ENCODE measurements at places on chromosomes 2 and 18.

DNA sequence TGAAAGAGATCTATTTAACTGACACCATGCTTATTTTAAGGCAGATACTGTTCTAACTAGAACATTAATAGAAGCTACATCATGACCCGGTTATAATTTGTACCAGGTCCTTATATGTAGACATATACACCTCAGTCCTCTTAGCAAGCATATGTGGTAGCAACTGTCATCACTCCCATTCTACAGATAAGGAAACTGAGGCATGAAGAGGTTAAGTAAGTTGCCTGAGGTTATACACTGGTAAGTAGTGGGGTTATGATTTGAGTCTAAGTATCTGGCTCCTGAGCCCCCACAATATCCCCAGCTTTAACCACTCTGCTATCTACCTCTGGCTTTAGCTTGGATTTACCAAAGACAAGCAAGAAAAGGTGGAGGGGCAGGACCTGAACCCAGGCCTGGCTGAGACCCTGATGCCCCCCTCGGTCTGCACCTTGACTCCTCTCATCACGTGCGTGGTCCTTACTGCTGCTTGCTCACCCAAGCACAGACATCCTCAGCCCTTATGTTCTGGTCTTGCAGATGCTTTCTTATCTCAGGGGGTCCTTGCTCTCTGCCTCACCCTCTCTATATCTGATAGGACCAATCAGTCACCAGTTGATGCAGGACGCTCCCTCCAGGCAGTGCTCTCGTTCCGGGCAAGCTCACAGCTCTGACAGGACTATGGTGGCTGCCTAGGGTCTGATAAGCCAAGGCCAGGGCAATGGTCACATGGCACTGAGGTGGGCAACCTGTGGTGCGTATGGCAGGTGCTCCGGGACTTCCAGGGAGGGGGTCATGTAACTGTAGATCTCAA lies 4.0 kb downstream of the DYSF start:
- no peak for DNase-seq

DNA sequence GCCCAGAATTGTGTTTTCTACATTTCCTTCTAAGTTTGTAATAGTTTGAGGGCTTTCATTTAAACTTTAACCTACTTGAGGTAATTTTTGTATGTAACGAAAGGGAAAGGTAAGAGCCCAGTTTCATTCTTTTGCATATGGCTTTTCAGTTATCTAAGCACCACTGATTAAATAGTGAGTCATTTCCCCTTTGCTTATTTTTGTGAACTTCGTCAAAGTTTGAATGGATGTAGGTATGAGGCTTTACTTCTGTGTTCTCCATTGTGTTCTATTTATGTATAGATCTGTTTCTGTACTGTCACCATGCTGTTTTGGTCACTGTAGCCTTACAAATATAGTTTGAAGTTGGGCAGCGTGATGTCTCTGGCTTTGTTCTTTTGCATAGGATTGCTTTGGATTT lies 944.8 kb upstream of the CNTNAP5 start:
- DNase-seq, result no peak

GRCh38 chr2:233074106-233074505 lies 14.0 kb downstream of the INPP5D start:
- no peak for DNase-seq

- no peak for DNase-seq
These were observed 65.4 kb downstream of the CRACDL start for GRCh38 chr2:98870516-98871158.

GRCh38 chr18:76435316-76435989 lies 59.6 kb downstream of the ZNF516 start:
- DNase-seq, result no peak

DNA sequence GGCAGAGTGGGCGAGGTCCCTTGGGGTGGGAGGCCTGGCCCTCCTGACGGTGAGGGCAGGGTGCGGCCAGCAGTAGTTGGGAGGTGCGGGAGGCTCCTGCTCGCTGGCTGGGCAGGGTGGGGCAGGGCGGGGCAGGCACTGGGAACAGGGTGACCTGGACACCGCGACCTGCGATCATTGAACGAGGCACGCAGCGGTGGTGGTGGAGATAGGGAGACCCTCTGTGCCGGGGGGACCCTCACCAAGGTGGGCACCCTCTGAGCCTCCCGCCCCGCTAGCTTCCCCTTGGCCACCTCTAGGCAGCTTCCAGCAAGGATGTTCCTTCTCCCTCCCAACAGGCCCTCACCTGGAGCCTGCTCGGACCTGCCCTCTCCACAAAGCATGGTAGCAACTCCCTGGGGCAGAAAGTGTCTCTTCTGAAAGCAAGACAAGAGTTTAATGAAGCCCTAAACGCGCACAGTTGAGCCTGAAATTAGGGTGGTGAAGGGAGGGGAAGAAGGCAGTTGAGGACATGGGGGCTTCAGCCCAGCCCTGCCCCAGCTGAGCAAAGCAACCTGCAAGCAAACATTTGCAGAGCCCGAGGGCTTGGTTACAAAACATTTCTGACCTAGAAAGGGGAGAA lies 15.4 kb upstream of the FOSL2 start:
- no peak for DNase-seq

DNA sequence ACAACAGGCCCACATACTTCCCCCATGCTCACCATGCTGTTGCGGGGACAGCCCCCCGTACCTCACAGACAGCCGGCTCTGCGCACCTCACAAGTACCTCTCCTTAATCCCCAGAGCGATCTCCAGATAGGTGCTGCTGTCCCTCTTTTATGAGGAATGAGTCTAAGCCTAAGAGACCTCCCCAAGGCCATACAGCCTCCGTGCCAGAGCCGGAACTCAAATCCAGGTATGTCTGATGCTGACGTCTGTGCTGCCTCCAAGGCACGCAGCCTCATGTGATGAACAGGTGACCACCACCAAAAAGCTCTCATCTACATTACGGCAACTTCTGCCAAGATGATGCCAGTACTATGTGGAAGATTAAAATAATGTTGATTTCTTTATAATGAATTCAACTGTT lies 85.2 kb downstream of the EIPR1 start:
- DNase-seq, result no peak

GRCh38 chr2:209917154-209917771 lies 85.2 kb upstream of the RPE start:
- DNase-seq, result no peak

- no peak for DNase-seq
These were observed 69.5 kb downstream of the CDH20 start for GRCh38 chr18:61402726-61403125.

DNA sequence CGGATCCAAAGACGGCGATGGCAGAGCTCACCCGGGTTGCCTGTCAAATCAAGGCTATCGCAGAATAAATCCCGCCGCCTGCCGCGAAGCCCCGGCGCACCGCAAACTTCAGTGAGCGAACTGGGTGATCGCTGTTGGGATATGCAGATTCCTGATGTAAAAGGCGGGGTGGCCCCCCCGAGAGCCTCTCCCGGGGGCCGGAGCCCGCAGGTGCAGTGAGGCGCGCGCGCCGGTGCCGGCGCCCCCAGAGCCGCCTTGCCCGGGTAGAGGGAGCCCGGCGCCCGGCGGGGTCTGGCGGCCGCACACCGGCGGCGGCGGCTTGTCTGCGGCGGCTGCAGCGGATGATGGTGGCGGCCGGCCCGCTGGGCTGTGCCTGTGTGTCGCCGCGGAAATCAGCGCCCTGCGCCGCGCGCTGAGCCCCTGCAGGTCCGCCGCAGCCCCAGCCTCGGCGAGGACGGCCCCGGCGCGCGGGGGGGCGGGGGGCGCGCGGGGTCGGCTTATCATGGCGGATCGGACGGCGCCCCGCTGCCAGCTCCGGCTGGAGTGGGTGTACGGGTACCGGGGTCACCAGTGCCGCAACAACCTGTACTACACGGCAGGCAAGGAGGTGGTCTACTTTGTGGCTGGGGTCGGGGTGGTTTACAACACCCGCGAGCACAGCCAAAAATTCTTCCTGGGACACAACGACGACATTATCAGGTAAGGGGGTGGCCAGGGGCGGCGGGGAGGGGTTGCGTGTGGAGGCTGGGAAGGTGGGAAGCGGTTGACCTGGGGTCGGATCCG lies 1.3 kb downstream of the EML6 start:
- DNase-seq, result peak; percentile 54

GRCh38 chr18:74773171-74773624 lies 175.5 kb downstream of the ZNF407 start:
- no peak for DNase-seq

DNA sequence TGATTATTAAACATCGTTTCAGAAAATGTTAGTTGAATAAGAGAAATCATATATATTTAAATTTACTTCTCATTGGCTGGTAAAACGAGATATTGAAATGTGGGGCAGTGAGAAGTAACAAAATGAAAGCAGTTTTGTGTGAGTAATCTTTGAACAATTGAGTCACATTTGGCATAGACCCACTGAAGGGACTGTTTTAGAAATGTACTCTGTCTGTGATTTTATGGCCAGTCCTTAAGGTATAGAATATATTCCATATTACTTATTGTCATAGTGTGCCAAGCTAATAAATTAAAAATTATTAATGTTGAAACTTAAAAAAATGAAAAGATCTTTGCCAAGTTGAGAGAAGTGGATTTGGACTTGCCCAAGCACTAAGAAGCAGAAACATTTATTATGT lies 222.4 kb upstream of the COL3A1 start:
- no peak for DNase-seq

DNA sequence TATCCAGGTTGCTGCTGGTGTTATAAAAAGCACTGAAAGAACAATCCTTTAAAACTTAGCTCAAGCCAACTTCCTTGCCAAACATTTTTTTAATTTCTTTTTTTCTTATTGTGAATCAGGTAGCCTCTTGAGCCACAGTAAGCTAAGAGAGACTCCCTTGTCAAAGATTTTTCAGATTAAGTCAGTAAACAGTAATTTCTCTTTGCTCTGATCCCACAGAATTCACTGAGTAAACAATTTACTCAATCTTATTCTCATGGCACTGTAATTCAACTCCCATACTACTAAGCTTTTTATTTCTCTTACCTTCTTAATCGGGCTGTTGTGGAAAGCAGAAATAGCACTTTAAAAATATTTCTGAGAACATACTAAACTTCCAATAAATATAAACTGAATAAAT lies 82.7 kb downstream of the C2orf74 start:
- no peak for DNase-seq

- no peak for DNase-seq
These were observed 373.9 kb downstream of the SETBP1 start for GRCh38 chr18:45054636-45055035.

DNA sequence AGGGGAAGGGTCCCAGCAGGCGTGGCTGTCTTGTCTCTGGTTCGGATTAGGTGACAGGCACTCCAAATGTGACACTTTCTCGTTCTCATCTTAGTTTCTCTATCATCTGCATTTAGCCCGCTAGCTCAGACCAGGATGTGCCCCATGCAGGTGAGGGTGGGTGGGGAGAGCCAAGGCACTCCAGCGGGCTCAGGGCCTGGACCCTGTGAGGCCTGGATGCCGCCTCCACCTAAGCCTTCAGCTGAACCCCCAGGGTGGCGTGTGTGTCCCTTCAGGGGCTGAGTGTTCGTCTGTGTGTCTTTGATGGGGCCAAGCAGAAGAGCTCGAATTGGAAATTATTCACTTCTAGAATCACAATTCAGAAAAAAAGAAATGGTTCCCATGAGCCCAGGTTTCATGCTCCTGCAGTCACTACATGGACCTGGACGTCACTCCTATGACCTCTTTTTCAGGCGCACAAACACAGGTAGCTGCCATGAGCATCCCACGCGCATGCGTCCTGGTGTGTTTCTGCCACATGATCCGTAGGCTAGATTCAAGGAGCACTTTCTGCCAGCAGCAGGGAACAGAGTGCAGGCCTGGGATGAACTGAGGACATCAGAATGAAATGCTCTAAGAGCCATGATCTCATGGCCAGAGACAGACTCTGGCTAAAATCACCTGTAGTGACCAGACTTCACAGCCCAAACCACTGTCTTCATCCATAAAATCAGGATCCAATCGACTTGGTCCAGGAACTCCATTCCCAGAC lies 25.8 kb downstream of the CIDEA start:
- DNase-seq, result no peak

DNA sequence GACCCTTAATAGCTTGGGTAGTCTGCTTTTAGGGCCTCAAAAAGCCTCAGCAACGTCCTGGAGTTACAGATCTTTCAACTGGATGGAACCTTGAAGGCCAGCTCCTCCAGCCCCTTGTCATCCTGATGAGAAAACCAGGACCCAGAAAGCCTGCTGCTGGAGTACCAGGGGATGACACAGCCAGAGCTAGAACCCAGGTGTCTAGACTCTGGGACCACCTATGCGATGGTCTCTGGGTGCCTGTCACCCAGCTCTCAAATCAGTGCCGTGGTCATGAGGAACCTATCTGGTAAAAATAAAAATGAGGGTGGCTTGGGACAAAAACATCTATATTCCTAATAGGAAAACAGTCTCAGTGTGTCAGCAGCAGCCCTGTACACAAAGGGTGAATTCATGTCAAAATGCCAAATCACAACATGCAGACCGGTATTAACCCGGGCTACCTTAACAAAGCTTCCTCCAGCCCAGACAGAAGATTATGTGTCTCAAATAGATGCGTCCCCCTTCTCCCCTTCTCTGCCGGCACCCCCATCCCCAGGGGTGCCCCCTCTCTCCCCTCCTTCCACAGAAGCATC lies 28.5 kb downstream of the SMAD7 start:
- no peak for DNase-seq

DNA sequence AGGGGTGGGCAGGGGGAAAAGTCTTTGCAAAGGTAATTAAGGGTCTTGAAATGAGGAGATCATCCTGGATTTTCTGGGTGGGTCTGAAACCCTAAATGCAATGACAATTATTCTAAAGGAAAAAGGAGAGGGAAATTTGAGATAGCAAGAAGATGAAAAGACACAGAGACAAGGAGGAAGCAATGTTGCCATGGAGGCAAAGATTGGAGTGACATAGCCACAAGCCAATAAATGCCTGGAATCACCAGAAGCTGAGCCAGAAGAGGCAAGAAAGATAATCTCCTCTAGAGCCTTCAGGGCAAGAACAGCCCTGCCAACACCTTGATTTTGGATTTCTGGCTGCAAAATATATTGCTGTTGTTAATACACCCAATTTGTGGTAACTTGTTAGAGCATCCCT lies 1246.3 kb upstream of the PIK3C3 start:
- no peak for DNase-seq

- DNase-seq, result no peak
These were observed 5.8 kb upstream of the SAG start for GRCh38 chr2:233301811-233302210.

GRCh38 chr2:208285853-208286252 lies 19.8 kb downstream of the PIKFYVE start:
- no peak for DNase-seq

DNA sequence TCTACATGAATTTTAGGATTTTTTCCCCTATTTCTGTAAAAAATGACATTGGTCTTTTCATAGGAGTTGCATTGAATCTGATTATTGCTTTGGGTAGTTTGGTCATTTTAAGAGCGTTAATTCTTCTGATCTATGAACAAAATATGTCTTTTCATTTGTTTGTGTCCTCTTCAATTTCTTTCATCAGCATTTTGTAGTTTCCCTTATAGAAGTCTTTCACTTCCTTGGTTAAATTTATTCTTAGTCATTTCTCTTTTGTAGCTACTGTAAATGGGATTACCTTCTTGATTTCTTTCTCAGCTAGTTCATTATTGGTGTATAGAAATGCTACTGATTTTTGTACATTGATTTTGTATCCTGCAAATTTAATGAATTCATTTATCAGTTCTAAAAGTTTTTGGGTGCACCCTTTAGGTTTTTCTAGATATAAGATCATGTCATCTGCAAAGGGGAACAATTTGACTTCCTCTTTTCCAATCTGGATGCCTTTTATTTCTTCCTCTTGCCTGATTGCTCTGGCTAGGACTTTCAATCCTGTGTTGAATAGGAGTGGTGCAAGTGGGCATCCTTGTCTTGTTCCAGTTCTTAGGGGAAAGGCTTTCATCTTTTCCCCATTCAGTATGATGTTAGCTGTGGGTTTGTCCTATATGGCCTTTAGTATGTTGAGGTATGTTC lies 36.6 kb upstream of the AAK1 start:
- no peak for DNase-seq
